ENCODE measurements at places on chromosomes 12 and 14.

DNA sequence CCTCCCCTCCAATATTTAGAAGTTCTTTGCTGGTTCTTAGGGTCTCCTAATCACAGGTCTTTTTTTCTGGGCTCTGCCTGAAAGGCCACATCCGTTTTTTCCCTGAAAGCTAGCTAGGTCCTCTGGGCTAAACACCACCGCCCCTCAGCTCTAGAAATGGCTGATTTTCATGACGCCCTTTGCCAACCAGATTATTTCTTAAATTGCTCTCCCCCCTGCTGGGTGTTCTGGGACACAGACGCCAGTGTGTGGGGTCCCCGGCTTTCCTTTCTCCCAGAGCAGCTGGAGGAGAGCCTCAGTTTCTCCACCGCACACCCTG, 45.3 kb upstream of the ATP23 start:
- DNase-seq: no peak

- DNase-seq: no peak
Measured at GRCh38 chr12:102118874-102119273, 1.0 kb downstream of the NUP37 start.

GRCh38 chr14:95410838-95411237, 91.1 kb upstream of the CLMN start:
- no peak for DNase-seq

GRCh38 chr14:33855672-33856071, 95.2 kb downstream of the EGLN3 start:
- no peak for DNase-seq

- DNase-seq: no peak
Measured at GRCh38 chr12:7514416-7514815, 10.8 kb upstream of the CD163 start.

DNA sequence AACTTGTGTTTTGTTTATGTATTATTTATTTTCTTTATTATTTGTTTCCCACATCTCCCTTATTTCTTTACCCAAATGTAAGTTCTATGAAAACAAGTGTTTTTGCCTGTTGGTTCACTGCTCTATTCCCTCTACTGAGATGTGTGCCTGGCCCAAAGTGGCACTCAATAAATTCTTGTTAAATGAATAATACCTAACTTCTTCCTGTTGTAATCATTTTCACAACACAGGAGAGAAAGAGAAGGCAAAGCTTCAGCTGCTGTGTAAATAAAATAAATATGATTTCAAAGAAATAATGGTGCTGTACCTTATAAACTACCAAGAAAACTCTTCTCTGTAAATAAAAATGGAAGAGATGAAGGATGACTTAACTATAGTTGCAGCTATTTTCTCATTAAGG, 116.2 kb downstream of the TRHDE start:
- no peak for DNase-seq

GRCh38 chr14:95529216-95529615, 5.6 kb upstream of the GLRX5 start:
- peak; percentile 18 for DNase-seq

- no peak for DNase-seq
Measured at GRCh38 chr14:25389948-25390347, 340.0 kb upstream of the STXBP6 start.

DNA sequence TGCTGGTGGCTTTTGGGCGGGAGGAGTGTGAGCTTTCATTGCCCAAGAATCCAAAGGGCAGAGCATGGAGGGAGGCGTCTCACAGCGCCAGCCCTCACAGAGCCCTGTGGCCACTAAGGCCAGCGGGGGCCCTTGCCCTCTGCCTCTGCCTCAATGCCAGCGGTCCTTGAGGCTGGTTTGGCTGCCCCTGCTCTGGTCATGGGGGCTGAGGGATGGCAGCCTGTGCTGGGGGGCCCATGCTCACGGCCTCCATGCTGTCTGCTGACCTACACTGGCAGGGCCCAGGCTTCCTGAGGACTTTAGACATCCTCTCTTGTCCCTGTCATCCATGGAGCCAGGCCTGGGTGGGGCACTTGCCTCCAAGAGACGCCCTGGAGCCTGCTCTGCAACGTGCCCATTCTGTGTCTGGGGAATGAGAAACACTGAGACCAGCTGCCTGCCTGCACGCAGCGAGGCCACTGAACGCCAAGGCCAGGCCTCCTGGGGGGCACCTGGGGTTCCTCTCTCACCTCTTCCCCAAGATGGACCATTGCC, 143.4 kb downstream of the KIF26A start:
- DNase-seq: no peak

- DNase-seq: no peak
Measured at GRCh38 chr14:69654116-69654515, 42.7 kb downstream of the SUSD6 start.

GRCh38 chr12:50620109-50620977, 115.6 kb downstream of the DIP2B start:
- DNase-seq: peak; percentile 45

GRCh38 chr14:102630405-102630804, 38.0 kb downstream of the RCOR1 start:
- DNase-seq: no peak

- no peak for DNase-seq
Measured at GRCh38 chr12:87491598-87491997, 537.6 kb downstream of the C12orf50 start.

DNA sequence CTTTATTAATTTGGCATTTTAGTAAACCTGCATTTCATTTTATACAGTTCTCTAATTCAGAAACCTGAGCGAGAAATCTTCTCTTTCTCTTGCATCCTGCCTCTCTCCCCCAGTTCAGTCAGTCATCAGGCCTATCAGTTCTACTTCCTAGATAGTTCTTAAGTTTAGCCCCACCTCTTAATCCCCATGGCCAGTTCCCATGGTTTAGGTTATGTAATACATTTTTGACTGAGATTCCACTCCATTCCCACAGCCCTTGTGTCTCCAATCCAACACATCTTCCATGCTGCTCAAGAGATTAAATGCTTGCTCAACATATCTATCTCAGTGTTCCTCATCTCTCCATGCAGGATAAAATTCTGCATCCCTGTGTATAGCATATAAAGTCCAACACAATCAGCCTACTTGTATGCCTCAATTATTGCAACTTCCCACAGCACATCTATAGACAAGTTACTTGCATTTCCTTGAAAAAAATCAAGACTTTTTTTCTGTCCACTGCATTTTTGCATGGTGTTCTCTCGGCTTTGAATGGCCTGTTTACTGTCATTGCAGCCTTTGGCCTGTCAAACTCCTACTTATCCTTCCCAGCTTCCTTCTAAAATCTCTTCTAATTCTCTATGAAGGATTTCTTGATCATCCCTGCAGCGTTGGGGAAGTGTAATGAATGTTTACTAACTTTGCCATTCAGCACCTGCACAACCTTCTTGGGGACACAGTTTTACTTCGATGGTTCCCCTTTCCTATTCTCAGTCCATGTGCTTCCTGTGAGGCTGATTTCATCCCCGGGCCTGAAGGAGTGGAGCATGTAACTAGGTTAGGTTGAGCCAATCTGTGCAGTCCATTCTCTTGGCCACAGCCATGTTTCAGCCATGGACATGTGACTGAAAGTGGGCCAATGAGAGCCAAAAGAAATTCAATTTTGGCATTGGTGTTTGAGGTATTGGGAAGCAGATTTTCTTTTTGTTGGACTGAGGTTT, 80.8 kb downstream of the DACT1 start:
- DNase-seq: no peak

- DNase-seq: peak; percentile 45
Measured at GRCh38 chr12:52037248-52037861, 13.9 kb upstream of the NR4A1 start.

DNA sequence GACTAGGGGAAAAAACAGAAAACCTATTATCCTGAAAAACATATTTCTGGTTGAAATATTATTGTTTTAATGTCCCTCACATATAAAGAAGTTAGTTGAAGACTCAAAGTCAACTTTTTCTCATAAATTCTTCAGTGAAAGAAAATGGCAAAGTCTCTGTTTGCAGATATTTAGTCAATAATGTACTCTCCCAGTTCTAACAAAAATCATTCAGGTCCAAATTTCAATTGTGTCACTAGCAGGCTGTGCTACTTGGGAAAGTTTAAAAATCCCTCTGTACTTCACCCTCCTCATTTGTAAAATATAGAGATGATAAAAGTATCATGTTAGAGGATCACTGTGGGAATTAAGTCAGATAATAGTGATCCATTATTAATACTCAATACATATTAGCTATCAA, 496.5 kb downstream of the FSCB start:
- no peak for DNase-seq

DNA sequence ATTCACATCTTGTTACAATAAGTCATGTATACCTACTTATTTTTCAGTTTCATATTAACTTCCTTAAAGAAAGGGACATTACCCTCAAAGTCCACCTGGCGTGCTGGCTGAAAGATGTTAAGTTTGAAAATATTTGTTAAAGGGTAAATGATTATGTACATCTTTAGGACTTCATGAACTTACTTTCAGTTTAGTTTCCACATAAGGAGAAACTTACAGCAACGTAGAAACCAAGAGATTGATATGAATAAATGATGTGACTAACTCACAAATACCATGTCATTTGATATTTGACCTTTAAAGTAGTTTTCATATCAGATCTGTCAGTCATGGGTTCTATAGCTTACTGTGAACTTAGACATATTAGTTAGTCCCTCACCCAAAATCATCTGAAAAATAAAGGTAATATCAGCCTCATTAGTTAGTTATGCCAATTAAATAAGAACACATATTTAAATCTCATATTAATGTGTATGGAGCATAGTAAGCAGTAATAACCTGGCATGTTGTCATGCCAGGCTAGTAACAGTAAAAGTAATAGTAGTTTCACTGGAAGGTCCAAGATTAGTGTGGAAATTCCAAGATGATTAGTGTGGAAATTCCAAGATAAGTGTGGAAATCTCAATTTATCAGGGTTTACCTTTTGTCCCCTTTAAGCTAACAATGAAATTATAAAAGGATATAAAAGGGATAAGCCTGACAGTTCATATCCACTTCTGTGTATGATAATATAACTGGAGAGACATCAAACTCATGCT, 1.9 kb upstream of the CLEC2D start:
- DNase-seq: no peak

GRCh38 chr14:61483476-61483875, 162.1 kb downstream of the PRKCH start:
- DNase-seq: peak; percentile 21

DNA sequence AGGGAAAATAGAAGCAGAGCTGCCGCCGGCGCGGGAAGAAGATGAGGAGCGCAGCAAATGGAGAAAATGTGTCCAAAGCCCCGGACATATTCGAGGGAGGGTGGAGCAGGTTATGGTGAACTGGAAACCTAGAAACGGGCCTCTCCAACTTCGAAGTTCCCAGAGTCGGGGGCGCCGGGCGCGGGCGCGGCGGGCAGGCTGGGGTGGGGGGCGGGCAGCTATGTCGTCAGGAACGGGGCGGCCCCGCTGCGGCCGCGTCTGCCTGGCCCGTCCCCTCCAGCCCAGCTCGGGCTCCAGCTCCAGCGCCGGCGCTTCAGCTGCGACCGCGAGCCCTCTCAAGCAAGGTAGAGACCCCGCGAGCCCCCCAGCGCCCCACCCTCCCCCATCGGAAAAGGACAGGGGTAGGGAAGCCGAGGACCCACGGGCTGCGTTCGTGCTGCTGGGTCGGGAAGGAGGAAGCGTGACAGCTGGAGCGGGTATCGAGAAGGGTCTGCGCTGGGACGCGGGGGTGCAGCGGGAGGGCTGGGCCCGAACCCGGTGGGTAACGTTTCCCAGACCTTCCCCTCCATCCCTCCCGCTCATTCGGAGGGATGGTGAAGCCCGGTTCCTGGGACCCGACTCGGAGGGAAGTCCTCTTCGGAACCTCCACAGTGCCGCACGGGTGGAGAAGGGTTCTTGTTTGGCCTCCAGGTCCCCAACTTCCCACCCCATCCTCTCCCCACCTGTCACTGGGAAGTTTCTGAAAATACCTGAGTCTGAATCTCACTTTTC, 1.0 kb downstream of the DGKA start:
- peak; percentile 57 for DNase-seq

DNA sequence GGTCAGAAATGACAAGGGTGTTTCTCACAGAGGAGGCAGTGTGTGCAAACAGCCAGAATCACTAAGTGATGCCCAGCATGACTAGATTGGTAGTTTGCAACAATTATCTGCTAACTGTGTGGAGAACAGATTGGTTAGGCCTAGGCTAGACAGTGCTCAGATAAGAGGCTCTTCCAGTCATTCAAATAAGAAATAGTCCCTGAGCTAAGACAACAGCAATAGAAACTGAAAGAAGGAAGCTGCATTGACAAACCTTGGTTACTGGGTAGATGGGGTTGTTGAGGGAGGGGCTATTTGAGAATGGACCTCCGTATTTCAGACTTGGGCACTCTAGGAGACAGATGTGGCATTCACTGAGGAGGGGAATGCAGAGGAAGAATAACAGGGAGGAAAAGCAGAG, 255.0 kb upstream of the NPAS3 start:
- DNase-seq: no peak
